ENCODE measurements at places on chromosomes 12 and 14.

GRCh38 chr14:102319351-102320032, at the start of gene ZNF839:
TSS of gene ZNF839 (plus strand) at chr14:102319746. CDS start at chr14:102319766, 20 bp downstream.
- DNase-seq = peak; percentile 94

GRCh38 chr12:81000831-81001230, 63.1 kb upstream of the LIN7A start:
- no peak for DNase-seq

GRCh38 chr14:77040741-77041653, 12.5 kb upstream of the IRF2BPL start:
- peak; percentile 47 for DNase-seq

- DNase-seq = no peak
Measured at GRCh38 chr12:107027636-107028053, 40.7 kb upstream of the MTERF2 start.

GRCh38 chr14:74922752-74923401, at the start of gene RPS6KL1:
TSS of gene RPS6KL1 (minus strand) at chr14:74923260. CDS start at chr14:74921541, 1,719 bp downstream.
- peak; percentile 77 for DNase-seq

GRCh38 chr12:47316609-47317049, 236.9 kb upstream of the AMIGO2 start:
- DNase-seq = no peak

DNA sequence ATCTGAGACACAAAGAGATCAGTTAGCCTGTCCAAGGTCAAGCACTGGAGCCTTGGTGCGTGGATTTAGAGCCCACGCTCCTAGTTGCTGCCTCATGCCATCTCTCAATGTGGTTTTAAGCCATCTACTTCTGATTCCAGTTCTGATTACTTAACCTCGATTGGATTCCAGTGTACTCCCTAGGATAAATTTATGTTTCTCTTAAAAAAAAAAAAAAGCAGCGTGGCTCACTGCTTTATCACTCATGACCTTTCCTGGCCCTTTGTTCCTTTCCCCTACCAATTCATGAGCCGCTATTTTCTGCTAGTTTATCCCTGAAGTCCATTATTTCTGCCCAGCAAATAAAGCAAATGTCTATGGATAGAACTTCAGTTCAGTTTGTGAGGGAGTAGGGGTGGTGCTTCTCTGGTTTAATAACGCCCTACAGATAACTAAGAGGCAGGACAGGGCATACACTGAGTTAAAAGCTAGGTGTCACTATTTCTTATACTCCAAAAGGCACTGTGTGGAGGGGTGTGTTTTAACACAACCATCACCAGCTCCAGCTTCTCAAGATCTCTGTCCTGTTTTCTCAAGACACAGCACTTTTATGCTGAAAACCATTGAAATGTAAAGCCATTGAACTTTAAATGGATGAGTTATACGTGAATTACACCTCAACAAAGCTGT, 9.8 kb upstream of the PARP11 start:
- no peak for DNase-seq

DNA sequence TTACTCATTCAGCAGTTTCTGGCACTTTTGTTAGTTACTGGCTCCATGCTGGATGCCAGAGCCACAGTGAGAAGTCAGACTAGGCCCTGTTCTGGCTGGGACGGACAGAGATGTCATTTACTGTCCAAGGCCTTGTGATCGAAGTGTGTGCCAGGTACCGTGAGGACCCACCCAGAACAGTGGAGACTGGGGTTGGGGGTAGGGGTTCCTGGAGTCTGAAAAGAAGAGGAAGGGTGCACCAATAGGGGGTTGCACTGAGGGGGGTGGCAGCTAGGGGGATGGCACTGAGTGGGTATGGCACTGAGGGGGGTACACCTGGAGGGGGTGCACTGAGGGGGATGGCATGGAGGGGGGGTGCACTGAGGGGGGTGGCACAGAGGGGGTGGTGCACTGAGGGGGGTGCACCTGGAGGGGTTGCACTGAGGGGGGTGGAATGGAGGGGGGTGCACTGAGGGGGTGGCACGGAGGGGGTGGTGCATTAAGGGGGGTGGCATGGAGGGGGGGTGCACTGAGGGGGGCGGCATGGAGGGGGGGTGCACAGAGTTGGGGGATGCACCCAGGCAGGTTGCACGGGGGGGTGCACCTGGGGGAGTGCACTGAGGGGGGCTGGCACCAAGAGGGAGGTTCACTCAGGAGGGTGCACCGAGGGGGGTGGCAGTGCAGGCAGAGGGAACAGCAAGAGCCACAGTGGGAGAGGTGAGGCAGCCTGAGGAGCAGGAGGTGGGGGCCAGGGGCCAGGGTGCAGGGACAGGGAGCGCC, 10.6 kb upstream of the CYP46A1 start:
- no peak for DNase-seq

DNA sequence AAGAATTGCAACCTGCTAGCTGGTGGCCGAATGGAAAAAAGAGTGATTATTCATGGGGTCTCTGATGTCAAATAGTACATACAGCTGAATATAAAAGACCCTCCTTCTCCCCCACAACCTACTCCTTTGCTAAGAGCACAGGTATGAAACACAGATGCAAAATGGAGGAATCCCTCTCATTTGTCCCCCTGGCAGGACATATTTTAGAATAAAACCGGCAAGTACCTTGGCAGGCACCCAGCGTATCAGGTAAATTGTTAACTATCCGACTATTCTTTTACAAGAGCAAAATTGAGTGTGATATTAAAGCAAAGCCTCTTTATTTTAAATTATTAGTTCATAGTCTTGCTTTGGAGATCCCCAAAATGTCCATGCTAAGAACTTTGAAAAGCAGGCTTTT, 73.7 kb upstream of the USP44 start:
- no peak for DNase-seq

DNA sequence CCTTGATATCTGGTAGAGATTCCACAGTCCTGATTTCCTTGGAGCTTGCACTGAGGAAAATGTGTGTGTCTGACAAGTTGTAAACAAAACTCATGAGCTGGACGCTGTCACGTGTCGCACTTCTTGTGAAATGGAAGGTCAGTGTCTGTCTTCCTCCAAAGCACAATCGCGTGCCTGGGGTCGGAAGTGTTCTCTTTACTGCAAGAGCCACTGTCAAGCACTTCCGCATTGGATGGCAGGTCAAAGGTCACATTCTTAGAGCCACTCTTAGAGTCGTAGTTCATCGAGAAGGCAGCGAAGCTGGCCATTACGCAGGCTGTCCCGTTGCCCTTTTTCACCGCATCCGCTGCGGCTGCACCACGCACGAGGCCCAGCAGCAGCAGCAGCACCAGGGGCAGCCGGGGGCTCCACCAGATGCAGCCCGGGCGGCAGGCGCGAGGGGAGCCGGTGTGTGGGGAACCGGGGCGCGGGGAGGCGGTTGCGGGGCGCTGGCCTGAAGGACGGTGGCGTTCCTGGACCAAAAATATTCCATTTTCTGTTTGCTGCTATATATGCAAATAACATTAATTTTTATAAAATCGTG, 45.0 kb downstream of the LRTM2 start:
- DNase-seq = peak; percentile 7

DNA sequence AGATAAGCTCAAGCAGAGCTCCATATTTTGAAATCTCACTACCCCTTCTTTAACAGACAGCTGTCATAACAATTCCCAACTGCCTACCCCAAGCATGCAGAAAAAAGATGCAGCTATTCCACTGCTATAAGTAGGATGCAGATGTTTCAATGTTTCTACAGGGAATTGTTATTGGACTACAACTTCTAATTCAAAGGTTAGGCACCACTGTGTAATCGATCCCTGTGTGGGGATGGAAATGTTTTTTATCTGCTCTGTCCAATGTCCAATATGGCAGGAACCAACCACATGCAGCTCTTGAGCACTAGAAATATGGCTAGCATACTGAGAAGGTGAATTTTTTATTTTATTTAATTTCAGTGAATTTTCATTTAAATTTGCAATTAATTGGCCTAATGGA, 208.6 kb downstream of the SLC2A13 start:
- no peak for DNase-seq

DNA sequence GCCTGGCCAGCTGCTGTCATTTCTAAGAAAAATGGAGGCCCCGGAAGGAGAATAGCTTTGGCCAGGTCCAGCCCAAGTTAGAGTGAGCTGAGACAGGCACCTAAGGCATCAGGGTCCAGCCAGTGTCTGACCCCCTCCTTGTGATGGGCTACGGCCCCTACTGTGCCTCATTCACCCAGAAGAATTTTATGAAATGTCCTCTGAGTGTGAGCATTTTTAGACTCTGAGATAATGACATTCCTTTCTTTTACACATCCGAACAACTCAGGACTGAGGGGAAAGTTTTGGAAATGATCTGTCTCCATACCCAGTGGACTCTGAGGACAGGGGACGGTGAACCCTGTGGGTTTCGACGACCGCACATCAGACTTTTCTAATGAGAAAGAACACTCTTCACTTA, 50.4 kb downstream of the SLC24A4 start:
- DNase-seq = no peak

DNA sequence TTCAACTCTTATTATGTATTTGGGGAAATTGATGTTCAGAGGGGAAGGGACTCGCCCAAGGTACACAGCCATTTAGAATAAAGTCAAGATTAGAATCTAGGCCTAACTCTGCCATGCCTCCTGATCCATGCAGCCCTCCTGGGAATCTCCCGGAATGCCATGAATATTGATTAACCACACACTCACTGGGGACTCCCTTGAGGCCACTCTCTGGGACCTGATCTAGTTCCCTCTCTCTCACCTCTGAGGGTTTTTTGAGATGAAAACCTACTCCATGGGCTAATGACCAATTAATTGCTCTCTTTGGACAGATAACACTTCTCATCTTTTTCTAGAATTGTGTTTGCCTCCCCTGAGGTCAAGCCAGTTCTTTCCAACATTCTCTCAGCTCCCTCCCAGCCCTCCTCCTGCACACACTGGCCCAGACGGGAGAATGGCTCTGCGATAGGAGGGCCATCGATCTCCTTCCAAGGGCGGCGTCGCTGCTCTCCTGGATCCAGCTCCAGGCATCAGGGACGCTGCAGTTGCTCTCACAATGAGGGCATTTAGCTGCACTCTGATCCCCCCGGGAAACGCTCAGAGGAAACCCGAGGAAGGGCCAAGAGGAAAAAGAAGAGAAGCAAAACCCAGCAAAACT, 22.6 kb downstream of the WSCD2 start:
- DNase-seq = no peak

GRCh38 chr14:59320361-59320760, 131.9 kb downstream of the DAAM1 start:
- DNase-seq = no peak

GRCh38 chr12:122036153-122036552, 14.5 kb downstream of the BCL7A start:
- no peak for DNase-seq

DNA sequence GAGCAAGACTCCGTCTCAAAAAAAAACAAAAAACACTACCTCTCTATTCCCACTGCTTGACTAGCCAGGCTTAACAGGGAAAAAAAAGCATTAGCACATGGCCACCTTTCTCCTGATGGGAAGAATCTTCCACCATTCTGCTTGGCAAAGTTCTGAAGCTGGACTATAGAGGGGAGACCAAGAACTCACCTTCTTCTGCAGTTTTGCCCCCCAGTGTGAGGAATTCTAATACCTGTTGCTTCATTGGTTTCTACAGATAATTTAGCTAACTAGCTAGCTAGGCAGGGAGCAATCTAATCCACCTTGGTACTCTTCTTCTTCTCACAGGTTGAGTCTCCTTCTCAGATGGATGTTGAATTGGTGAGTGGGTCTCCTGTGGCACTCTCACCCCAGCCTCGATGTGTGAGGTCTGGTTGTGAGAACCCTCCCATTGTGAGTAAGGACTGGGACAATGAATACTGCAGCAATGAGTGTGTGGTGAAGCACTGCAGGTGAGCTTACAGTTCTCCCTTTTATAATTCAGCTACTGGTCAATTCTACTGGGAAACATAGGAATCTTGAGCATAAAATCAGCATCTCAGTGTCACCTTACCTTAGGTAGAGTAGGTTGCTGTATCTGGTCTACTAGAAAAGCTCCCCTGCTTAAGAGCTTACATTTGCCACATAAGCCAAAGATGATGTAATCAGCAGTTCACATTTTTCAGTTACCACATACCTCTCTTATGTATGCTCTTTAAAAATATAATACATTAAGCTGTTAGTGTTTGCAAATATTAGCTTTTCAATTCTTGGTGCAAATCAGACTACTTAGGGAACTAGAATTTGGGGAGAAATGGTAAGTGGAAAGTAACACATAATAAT, 16.0 kb downstream of the METTL3 start:
- DNase-seq = no peak

GRCh38 chr12:48980389-48980952, 2.3 kb downstream of the WNT1 start:
- peak; percentile 41 for DNase-seq

- DNase-seq = no peak
Measured at GRCh38 chr14:23694085-23694948, 58.2 kb downstream of the DHRS2 start.

DNA sequence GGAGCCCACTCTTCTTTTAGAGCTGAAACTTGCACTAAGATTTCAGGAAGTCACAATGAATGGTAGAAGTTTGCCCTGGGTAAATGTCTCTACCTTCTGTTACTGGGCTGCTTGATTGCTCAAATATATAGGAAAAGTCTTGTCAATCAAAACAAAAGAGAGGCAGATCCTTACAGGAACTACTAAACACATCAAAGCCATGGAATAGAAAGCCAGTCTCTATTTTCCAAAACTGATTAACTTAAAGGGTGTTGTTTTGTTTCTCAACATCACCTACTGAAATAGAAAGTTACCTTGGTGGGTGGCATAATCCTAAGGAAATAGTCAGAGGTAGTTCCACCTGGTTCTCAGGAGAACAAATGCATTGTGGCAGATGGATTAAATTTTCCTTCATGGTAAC, at the start of gene GPHB5:
Gene GPHB5 (minus strand): TSS at position 101 of the 400 bp plus-strand sequence. CDS start 1,086 bp downstream, outside the sequence.
- DNase-seq = no peak

DNA sequence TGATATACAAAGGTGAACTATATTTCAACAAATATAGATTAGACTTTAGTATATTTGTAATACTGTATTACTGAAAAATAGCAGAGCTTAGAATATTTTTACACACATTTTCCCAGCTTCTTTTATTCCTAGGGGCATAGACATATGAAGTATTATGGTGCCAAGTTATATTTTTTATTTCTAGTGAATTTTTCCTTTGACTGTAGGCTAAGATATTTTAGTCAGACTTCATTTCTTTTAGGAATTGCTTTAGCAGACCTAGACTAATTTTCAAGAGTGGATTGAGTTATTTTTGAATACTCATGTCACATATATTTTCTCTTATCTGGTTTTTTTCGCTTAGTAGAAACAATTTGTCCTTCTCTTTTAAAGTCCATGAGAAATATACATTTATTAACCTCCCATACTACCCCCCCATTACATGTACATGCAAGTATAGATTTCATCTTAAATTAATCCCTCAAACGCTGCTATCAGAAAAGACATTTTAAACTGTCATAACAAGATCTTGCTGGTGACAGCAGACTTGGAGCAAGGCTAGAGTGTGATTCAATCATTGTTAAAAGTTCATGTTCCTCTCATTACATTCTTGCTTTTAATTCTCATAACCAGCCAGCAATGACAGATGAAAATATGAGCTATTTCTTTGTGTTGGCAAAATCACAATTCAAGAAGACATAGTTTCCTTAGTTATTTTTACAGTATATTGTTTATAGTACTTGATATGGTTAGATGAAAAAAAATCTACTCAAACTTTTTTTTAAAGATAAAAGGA, 456.1 kb downstream of the AEBP2 start:
- DNase-seq = no peak

DNA sequence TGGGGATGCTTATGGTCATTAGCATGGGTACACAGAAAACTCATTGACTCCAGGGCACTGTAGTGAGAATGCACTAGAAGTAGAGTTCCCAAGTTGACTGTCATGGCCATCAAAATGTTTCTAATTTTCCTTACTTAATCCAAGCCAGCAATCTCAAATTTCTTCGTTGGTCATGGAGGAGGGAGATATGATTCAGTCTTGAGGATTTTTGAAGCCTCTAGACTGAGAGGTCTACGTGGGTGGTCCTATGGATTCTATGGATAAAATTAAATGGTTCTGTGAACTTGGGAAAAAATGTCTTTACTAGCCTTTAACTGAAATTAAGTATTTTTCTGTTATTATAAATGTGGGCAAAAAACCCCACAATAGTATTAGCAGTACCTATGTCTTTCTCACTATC, 508.5 kb downstream of the FUT8 start:
- DNase-seq = no peak
